CD4-positive, alpha-beta T cell treated with Interleukin-4 for 4 hours (primary cell): ENCODE measurements at places on chromosomes 11 and 22.

DNA sequence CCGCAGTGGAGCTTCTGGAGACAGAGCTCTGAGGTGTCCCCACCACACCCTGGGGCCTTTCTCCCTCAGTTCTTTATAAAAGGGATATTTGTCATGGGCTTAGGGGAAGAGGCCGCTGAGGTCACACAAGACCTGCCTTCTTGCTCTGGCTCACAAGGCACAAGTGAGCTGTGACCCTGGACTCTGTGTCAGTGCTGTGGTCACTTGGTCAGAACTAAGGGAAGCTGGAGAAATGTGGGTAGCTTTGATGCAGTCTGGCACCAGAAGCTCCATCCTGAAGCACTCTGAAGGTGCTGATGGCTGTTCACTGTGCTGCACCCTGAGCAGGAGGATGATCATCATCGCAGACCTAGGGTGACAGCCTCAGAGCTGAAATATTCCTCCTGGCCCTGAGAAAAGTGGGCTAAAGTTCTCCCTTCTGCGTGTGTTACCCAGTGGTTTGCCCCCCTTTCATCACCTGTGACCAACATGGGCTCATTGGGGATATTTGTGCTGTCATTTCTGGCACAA is 28.1 kb upstream of the VPREB1 start:
- DNase-seq, result no peak

GRCh38 chr22:22666307-22667091 is 22.1 kb downstream of the GGTLC2 start:
- no peak for DNase-seq

DNA sequence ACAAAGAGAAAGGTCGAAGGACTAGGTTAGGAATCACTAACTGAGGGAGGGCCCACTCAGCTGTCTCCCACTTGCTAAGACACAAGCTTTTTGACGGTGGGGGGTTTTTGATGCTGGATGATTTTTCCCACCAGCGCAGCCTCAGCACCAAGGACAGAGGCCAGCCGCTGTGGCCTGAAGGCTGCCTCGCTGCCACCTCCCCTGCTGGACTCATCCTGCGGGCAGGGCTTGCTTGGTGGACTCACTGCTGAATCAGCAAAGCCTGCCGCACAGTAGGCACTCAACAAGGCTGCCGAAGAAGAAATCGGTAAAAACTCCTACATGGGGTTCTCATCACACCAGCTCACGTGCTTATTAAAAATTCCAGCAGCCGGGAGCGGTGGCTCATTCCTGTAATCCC is 2.6 kb downstream of the ALG12 start:
- no peak for DNase-seq

DNA sequence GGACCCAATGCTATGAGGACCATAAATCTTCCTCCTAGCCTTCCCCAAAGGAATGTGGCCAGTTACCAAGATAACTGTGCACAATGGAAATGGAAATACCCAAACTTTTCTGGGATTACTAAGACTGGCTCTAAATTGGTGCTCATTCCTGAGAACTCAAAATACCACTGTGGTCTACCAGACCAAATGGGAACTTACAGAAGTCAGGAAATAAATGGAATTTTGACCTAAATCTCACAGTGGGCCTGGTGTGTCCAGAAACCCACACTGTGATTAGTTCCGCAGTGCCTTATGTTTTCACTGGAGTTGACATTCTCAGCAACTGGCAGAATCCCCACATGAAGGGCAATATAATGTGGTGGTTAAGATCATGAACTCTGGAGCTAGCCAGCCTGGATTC is 99.4 kb upstream of the ZC3H12C start:
- DNase-seq, result no peak

GRCh38 chr11:115126515-115127208 is 377.6 kb downstream of the CADM1 start:
- DNase-seq, result no peak

- DNase-seq, result no peak
Measured at GRCh38 chr11:66912911-66913310, 45.3 kb downstream of the PC start.

- DNase-seq, result no peak
Measured at GRCh38 chr22:22400964-22401363, 107.6 kb downstream of the ZNF280B start.

- peak; percentile 83 for DNase-seq
Measured at GRCh38 chr22:37162221-37163095, 12.7 kb upstream of the IL2RB start.

- no peak for DNase-seq
Measured at GRCh38 chr11:79720115-79720514, 279.3 kb upstream of the TENM4 start.

DNA sequence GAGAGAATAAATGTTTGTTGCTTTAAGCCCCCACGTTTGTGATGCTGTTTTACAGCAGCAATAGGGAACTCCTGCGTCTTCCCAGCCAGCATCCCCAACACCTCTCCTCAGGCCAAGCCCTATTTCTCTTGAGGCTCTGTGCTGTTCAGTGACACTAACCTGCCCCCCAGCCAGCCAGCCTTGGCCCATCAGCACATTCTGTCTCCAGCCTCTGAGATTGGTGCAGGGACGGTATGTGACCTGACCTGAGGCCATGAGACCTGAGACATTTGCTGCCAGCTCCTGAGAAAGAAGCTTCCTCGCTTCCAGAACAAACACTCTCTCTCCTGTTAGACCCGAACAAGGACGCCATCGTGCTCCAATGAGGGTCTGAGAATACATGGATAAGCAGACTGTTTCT is 38.5 kb upstream of the SLC35C1 start:
- DNase-seq, result no peak

- DNase-seq, result peak; percentile 27
Measured at GRCh38 chr11:59186130-59186594, 14.2 kb downstream of the DTX4 start.

- no peak for DNase-seq
Measured at GRCh38 chr22:46538814-46539160, 1.4 kb upstream of the CELSR1 start.

DNA sequence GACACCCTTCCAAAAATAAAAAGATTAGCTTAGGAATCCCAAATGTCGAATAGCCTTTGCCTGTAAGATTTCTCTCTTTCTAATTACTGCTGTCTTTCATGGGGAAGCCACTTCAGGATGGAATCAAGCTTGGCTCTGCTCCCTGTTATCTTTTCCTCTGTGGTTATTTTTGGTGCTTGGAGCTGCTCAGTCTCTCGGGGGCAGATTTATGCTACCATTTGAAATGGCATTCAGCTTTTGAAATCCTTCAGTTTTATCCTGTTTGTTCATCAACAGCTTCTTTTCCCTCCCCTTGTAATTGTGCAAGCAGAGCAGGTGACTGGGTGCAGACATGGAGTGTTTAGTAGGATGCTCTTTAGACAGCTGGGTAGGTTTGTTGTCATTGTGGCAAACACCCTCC is 111.0 kb downstream of the DBX1 start:
- no peak for DNase-seq
